ENCODE measurements at places on chromosomes 6 and 20.

GRCh38 chr6:46652232-46652602 is 401 bp downstream of the CYP39A1 start:
- no peak for DNase-seq

DNA sequence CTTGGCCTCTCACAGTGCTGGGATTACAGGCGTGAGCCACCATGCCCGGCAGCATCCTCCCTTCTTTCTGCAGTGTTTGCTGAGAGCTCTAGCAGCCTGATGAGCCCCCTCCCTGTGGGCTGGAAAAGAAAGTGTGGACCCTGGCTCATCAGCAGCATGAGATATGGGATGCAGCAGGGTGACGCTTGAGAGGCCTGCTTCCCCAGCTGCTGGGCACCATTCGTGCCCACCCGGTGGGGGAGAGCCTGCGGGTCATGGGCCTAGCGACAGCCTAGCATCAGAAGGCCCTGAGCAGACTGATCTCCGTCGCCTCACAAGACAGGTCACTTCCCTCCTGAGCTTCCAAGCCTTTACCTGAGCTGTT is 16.0 kb upstream of the CCDC167 start:
- DNase-seq: no peak

DNA sequence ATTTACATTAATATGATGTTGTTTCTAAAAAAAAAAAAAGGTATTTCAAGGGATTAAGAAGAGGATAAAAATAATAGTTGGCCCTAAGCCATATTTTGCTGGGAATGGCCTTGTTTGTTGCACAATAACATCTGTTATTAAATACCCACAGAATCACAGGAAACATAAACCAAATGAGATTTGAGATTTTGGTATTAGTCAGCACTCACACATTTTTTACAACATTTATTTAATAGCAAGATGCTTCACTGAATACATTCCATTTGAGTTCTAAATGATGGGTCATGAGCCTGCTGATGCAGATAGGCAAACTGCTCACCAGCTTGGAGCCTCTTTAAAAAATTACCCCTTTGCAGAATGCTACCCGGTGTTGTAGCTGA is 92.9 kb upstream of the ENPP5 start:
- DNase-seq: peak; percentile 93

DNA sequence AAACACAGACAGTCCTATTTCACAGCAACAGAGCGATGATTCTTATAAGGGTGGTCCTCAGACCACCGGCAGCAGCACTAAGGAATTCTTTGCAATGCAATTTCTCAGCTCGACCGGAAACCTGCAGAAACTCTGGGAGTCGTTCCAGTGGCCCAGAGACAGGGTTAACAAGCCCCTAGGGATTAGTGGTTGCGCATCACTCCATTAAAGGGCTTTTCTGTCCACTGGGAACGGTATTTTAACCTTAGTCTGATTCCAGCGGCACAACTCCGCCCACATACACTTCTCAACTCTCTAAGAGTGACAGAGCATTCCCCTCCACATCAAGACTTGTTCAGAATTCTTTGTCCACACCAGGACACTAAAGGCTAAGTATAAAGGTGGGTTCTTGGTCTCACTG is 341.5 kb downstream of the TFAP2A start:
- peak; percentile 2 for DNase-seq

DNA sequence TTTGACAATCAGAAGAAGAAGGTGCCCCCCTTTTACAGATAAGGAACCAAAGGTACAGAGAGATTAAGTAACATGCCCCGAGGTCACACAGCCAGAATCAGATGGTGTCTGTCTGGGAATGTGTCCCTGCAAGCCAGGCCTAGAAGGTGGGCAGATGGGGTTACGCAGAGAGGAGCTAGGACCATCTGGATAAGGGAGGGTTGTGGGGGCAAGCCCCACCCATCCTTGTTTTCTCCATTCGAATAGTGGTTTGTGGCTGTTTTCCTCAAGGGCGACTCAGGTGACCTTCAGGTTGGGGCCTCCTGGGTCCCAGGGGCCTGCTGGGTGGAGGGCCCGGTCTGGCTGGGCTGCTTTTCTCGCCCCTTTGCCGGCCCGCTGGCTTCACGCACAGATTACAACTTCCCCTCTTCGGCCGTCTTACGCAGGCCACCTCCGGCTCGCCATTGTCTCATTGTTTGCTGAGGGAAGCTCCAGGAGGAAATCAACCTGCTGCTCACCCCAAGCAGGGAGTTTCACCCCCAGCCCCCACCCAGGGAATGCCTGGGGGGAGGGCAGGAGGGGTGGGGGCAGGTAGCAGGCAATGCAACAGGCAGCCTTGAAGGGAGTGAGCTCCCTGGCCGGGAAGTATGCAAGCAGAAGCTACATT is 30.8 kb upstream of the CSNK2A1 start:
- DNase-seq: no peak
